Esophagus muscularis mucosa (tissue), 4 donors: ENCODE measurements at places on chromosomes 4 and X. TPM values are rescaled to one million over a fixed set of nuclear protein-coding genes. Genes with fewer than 3 reads are reported as not detected.

Gene RADX
- 1.7 TPM for total RNA-seq

Gene PJA1
- total RNA-seq: 17.0 TPM

Gene SCD5
- 24.6 TPM for total RNA-seq

Gene OTC
- total RNA-seq: 0.33 TPM

Gene REPS2
- total RNA-seq: 49.0 TPM

Gene GNRHR
- not detected for total RNA-seq

Gene CETN2
- total RNA-seq: 56.2 TPM

Gene TCEANC
- total RNA-seq: 3.8 TPM

- DNase-seq: no peak
Observed at GRCh38 chrX:136662104-136662503, 14.1 kb downstream of the CD40LG start.

DNA sequence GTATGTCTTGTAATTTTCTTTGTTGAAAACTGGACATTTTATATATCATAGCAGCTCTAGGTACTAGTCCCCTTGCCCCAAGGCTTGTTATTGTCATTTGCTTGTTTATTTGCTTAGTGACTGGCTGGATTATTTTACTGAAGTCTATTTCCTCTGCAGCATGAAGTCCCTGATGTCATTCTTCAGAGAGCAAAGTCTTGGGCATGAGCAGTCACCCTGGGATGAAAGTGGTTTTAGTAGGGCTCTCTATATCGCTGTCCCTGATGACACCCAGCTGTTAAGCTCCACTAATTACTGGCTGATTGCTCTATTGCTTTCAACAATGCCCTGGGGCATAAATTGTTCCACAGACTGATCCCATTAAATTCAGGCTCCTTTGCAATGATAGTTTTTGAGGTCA is 113.5 kb upstream of the USP9X start:
- no peak for DNase-seq

DNA sequence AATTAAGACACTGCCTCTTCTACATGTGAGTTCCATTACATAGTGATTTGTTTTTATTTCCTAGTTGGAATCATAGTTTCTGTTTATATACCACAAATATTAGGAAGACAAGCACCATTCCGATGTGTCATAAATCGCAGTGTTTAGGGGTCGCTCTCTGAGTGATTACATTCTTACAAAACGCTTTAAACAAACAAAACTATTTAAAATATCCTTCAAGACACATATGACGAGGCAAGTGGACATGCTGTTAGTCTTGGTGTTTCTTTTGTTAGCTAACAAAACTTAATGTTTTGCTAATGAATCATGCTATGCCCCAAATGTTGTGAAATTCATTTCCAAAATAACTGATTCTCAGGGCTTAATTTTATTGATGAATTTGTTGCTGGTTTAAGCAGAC is 1219.3 kb upstream of the PRKX start:
- DNase-seq: no peak

- no peak for DNase-seq
Observed at GRCh38 chr4:82515705-82516104, 46.1 kb downstream of the TMEM150C start.

GRCh38 chr4:70721747-70722146 is at the start of gene RUFY3:
TSS of gene RUFY3 (plus strand) at chr4:70721964. CDS start at chr4:70722574, 610 bp downstream.
- no peak for DNase-seq

- no peak for DNase-seq
Observed at GRCh38 chr4:165537028-165537648, 158.3 kb downstream of the CPE start.

- DNase-seq: no peak
Observed at GRCh38 chr4:99868126-99868596, 26.1 kb downstream of the LAMTOR3 start.

GRCh38 chr4:67604749-67605148 is 46.2 kb downstream of the STAP1 start:
- no peak for DNase-seq

DNA sequence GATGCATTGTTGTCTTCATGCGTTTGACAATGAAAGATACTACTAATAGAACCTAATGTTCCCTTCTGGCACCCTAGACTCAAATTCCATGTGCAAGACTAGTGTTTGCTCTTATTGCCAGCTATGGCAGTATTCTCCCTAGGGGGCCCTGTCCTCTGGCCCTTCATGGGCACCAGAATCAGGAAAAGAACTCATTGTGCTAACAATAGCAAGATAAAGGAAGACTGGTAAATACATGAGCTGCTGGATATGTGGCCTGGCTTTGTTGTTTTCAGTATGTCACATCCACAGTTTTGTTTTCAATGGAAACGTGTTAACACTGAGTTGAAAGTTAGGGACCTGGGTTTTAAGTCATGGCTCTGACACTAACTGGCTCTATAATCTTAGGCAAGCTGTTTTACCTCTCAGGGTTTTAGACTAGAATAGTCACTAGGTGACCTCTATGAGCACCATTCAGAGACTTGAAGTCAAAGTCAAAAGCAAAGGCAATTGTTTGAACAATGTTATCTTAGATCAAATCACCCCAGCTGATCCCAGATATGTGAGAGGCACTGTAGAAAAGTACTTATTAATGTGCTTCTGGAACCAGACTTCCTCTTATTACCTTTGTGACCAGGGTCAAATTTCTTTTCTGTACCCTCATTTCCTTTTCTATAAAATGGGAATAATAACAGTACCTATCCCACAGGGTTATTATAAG is 253.7 kb upstream of the DIAPH2 start:
- DNase-seq: no peak

- DNase-seq: no peak
Observed at GRCh38 chr4:181312066-181312465, 931.1 kb upstream of the TENM3 start.

GRCh38 chr4:139312552-139313332 is 10.5 kb upstream of the NDUFC1 start:
- no peak for DNase-seq

- no peak for DNase-seq
Observed at GRCh38 chr4:28883211-28883610, 1837.0 kb upstream of the PCDH7 start.
